ENCODE measurements at places on chromosomes 16 and 17.
A peak's percentile ranks its signal among the peaks of the same experiment; 100 is the strongest.

DNA sequence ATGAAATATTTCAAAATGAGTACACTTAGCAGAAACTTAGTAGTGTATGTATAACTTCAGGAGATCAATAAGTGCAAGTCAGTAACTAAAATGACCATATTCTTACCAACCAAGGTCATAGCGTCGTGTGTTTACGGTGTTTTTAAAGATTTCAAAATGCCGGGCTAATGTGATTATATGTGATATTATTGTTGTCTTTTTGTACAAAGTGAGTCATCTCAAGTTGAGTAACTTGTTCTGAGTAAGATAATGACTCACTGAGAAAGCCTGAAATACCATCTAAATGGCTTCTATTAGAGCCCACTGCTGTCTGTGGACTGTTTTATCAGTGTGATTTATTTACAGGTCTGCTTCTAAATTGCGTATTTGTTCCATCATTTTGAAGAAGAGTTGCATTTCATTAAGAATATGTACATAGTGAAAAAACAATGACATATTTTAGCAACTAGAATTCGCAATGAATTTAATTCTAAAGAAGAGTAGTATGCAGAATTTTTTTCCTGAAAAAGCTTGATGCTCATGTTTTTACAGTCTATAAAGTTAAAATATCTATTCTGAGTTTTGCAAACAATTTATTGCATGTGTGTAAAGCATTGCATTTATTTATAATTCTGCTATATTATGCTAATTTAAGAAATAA is 12.7 kb downstream of the KRT12 start:
- no peak for DNase-seq

- no peak for DNase-seq
Measured at GRCh38 chr16:87098976-87099720, 218.0 kb downstream of the C16orf95 start.

DNA sequence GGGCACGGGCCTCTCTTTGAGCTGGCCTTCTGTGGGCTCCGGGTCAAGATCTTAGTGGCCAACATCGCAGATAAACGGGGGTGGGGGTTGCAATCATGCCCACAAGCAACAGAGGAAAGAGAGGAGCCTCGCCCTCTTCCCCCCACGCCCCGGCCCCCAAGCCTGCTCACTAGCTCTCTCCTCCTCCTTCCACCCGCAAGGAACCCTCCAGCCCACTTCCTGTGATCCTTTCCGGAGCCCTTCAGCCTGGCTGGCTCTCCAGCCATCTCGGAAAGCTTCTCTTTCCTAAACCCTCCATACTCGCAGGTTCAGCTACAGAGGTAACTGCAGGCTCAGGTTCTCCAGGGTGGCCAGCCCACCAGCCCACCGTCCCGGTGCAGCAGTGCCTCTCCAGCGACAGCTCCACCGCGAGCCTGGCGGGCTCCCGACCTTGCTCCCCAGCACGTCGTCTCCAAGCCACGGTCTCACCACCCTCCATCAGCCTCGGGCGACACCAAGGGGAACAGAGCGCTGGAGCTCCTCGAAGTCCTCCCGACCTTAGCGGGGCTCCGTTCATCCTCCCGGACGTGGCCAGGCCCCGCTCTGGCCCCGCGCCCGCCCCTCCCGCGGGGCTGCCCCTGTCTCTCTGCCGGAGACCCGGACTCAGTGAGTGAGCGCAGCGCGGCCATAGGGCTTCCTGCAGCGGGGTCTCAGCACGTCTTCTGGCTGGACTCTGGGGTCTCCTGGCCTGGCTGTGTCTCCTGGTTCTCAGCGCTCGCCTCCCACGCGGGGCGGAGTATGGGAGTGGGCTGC is 12.9 kb upstream of the ODF4 start:
- peak; percentile 54 for DNase-seq

- no peak for DNase-seq
Measured at GRCh38 chr16:88078111-88078775, 127.0 kb downstream of the BANP start.

DNA sequence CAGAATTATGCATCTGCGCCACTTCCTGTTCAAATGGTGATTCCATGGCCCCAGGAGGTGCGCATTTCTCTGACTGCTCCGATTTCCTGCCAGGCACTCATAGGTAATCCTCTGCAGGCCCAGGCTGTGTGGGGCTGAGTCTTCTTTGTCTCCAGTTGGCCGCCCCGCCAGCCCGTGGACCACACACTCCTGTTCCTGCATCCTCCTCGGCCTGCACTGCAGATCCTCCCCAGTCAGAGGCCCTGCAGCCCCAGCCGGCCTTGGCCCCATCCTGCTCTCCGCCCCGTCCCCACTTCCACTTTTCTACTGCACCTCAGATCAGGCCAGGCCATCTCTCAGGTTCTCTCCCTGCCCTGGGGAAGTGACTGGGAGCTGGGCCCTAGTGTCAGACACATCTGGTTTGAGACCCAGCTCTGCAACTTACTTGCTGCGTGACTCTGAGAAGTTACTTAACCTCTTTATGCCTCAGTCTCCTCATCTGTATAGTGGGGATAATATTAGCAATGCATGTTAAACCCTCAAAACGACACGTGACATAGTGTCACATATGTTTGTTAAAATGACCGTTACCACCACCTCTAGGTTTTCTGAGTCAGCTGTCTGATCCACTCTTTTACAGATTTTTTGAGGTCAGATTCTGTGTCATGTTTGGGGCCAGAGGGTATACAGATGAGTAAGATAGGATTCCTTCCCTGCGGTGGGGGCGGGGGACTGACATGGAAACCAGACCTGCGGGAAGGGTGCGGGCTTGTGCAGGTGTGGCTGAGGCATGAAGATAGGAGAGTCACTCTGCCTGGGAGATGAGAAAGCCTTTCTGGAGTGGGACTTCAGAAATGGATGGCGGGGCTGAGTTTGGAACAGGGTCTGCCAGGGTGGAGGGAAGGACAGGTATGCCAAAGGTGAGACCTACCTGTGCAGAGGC is 12.8 kb downstream of the RAB11FIP4 start:
- no peak for DNase-seq

DNA sequence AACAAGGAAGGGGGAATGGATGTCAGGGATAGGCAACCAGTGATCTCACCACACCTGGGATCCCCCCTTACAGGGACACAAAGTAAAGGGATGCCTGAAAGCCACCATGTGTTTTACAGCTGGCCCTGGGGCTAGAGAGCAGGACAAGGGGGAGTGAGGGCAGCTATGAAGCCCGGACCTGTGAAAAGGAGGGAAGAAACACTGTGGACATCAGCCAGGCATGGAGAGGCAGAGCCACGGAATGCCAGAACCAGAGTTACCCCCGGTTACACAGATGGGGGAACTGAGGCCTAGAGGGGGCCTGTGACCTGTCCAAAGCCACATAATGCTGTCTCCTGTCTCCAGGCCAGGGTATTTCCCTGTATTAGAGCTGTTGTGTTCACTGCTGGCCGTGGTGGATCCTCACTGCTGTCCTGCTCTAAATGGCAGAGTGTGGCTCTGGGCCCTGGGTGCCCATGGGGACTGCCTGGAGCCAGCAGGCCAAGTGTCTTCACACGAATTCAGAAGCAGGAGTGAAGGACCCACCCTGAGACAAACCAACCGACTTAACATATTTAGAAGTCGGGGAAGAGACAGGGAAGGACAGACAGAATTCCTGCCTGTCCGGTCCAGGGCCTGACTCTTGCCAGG is 29.7 kb upstream of the ITGA3 start:
- DNase-seq: no peak

DNA sequence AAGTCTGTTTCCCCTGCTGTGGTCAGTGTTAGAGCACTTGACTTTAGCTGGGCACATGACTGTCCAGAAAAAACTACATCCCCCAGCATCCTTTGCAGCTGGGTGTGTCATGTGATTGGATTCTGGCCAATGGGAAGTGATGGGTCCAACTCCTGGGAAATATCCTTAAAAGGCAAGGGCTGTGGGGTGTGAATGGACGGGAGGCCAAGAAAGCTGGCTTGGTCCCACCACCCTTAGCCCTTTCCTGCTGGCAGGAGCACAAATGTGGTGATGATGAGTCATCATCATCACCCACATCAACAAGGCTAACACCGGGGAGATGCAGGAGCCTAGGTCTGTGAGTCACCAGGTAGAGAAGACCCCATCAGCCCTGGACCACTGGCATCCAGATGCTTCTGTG is 341.7 kb downstream of the C16orf95 start:
- DNase-seq: peak; percentile 28

- no peak for DNase-seq
Measured at GRCh38 chr16:63183743-63184142, 1147.5 kb upstream of the CDH8 start.

- no peak for DNase-seq
Measured at GRCh38 chr17:40470932-40471828, 27.9 kb downstream of the IGFBP4 start.

DNA sequence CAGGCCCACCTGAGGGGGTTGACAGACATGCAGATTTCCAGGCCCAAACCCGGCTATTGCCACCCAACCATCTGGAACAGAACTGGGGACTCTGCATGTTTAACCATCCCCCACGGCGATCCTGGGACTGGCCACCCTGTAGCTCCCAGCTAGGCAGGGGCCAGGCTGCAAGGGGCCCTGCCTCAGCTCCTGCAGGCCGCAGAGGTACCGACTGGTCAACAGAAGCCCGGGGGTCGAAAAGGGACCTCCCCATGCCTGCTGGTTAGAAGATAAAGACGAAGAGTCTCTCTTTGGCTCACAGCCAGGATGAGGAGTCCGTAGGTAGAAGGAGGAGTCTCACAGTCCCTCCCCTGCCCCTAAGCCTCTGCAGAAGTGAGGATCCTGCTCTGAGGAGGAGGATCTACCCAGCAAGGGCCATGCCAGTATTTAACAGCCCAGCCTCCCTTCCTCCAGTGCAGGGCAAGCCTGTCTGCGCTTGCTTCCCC is 223.4 kb upstream of the TNRC6C start:
- no peak for DNase-seq

- peak; percentile 48 for DNase-seq
Measured at GRCh38 chr17:77235370-77235941, 94.7 kb downstream of the SEC14L1 start.

- peak; percentile 74 for DNase-seq
Measured at GRCh38 chr17:81365148-81365600, 30.1 kb upstream of the BAHCC1 start.

- no peak for DNase-seq
Measured at GRCh38 chr17:45925311-45925710, 31.0 kb downstream of the MAPT start.

- DNase-seq: no peak
Measured at GRCh38 chr16:78154729-78155461, 55.4 kb downstream of the WWOX start.

GRCh38 chr17:73820686-73821448 is 176.6 kb upstream of the SDK2 start:
- DNase-seq: no peak
